ENCODE measurements at places on chromosomes 4 and X.

DNA sequence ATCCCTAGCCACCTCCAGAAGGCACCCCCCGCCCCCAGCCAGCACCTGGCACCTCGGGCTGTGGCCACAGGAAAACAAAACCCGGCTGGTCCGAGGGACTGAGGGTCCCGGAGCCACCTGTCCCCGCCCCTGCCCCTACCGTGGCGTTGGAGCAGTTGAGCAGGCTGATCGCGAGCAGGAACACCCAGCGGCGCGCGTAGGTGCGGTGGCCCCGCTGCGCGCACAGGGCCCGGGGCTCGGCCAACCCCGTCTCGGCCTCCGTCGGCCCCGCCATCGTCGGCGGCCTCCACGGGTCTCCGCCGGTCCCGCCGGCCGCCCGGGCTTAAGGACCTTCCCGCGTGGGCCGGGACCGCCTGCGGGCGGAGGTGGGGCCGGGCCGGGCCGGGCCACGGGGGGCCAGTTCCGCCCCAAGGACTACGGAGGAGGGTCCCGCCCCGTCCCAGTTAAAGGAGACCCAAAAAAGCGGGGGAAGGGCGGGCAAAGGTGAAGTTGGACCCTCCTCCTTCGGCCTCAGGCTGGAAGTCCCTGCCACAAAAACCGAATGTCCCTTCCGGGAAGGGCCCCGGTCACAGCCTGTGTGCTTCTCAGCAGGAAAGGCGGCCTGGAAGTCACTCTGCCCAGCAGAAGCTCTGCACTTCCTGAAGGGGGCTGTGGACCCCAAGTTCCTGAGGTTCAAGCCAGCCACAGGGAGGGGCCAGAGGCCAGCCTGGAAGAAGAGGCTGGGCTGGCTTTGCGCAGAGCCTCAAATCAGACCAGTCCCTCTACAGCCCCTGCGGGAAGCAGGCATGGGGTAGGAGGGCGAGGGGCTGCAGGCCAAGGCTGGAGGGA, at the start of gene SLC49A3:
Gene SLC49A3, minus strand, starts transcription at position 298 of the 828 bp plus-strand sequence. Its CDS starts 24 bp downstream, at position 274.
- no peak for DNase-seq

DNA sequence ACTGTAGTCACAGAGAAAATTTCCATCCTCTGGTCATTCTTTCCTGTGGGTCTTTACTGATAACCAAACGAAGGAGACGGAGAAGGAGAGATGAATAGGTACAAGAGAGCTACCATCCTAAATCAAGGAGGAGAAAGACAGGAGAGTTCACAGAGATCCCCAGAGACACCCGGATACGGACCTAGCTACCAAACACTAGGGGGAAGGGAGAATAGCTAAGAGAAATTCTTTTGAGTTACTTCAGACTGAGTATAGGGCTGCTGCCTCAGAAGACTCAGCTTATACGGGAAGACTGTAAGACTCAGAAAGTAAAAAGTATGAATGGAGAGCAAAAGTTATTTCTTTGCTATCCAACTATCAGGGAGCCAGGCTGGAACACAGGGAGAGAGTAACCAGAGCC, 572.1 kb downstream of the C4orf33 start:
- no peak for DNase-seq

DNA sequence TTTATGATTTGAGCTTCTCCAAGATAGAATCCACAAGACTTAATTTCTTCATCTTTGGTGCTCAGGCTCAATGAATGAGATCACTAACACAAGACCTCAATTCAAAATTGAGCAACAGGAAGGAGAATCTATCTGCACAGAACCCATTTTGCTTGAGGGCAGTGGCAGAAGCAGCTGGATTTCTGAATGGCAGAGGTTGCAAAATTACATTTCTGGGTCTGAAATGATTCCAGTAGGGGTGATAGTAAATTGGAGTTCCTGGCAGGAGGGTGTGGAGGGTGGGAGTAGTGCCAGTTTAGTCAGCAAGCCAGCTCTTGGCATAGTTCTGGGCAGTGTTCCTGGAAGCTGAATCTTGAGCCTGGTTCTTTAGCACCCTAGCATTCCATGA, 281.1 kb downstream of the SLC7A11 start:
- DNase-seq, result no peak

DNA sequence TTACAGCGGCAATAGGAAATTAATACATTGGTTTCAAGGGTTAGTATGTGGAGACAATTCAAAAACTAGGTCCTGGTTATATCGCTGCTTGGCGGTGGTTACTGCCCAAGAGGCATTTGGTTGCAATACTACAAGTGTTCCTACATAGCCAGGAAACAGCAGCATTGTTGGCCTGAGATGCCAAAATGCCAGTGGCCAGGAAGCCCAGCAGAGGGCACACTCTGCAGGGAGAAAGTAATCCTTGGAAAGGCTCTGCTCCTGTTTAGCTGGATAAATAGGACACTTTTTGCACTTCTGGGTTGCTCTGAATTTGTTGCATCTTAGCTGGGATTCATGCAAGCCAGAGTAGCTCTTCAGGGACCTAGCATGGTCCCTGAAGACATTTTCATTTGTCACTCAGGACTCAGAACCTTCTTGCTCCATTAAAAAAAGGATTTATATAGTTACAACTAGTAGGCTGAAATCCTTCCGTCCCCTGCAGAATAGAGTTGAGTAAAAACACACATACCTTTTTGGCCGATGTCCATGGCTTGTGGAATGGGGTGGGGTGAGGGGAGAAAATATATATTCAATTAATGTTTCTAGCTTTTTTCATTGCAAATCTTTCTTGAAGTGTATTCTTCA, 8.1 kb upstream of the GPR119 start:
- DNase-seq, result peak; percentile 5

- DNase-seq, result no peak
Observed at GRCh38 chrX:39936886-39937770, 160.6 kb downstream of the BCOR start.

- DNase-seq, result no peak
Observed at GRCh38 chr4:54614149-54614548, 43.6 kb upstream of the KIT start.

DNA sequence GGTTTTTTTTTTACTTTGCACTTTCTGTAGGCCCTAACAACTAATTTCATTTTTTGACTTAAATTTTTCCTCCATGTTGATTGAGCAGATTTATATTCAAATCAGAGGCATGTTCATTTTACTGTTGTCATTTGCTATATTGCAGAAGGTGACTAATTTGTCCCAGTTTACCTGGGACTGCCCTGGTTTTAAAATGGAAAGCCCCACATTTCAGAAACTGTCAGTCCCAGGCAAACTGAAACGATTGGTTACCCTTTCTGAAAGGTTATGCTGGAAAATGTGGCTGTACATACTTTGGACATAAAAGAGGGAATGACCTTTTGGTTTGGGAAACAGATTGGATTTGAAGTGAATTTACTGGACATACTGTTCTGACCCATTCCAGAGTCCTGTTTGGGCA, 160.0 kb downstream of the SPCS3 start:
- no peak for DNase-seq

DNA sequence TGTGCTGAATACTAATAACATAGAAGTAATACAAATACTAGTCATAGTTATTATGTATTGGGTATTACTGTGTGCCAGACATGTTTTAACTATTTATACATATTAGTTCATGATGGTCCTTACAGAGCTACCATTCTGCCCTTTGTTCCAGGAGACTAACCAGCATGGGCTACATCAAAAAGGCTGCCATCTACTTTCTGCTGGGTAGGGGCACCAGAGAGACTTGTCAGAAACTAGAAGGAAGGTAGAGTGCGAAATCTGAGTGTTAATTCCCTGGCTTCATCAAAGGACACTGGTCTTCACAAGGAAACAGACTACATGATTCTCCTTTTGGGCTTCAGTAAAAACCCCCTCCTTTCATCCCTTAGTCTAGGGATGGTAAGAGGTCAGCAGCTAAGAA, 347.8 kb downstream of the GBA3 start:
- no peak for DNase-seq

- no peak for DNase-seq
Observed at GRCh38 chr4:169362607-169363006, 91.9 kb upstream of the SH3RF1 start.

GRCh38 chr4:151227731-151228130, 49.2 kb upstream of the PRSS48 start:
- no peak for DNase-seq

DNA sequence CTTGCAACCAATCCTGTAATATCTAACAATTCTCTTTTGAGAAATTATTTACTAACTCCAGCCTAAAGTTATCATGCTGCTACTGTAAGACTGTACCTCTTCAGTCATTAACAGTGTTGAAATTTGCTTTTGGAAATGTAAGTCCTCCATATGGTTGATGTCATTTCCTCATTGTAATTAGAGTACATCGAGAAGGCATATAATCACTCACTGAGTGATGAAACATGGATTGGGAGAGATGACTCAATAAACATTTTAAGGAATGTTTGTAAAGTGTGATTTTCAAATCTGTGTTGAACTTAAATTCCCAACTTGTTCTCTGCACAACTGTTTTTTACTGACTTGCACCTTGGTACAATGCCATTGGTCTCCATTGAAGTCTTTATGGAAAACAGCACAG, 61.2 kb downstream of the HMGB2 start:
- no peak for DNase-seq

DNA sequence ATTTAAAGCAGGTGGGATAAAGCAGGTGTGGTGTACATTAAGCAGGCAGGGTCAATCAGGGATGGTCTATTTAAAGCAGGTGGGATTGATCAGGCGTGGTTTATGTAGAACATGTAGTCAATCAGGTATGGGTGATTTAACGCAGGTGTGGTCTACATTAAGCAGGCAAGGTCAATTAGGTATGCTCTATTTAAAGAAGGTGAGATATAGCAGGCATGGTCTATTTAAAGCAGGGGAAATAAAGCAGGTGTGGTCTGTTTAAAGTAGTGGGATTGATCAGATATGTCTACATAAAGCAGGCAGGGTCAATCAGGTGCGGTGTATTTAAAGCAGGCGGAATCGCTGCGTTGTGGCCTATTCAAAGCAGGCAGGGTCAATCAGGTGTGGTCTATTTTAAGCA, 88.6 kb upstream of the MXRA5 start:
- DNase-seq, result no peak

- DNase-seq, result no peak
Observed at GRCh38 chrX:153794897-153795816, 689 bp downstream of the SSR4 start.

GRCh38 chrX:42496239-42496638, 281.7 kb downstream of the PPP1R2C start:
- no peak for DNase-seq

DNA sequence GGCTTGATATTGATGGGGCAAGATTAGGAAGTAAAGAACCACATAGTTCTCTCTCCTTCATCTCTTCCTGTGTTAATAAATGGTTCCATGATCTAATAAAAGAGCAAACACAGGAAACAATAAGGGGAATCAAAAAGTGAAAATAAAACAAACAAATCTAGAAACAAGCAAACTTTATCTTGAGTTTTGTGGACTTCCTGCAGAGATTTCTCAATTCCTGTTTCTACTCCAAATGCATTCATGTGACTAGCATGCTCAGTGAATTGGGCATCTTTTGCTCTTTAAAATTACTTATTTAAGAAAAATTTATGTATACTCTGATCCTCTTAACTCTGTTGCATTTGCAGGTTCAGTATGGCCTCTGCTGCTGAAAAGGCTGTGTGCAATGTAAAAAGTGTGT, 682.0 kb downstream of the KCTD8 start:
- DNase-seq, result no peak

GRCh38 chr4:115781528-115782146, 668.2 kb upstream of the NDST4 start:
- DNase-seq, result no peak

DNA sequence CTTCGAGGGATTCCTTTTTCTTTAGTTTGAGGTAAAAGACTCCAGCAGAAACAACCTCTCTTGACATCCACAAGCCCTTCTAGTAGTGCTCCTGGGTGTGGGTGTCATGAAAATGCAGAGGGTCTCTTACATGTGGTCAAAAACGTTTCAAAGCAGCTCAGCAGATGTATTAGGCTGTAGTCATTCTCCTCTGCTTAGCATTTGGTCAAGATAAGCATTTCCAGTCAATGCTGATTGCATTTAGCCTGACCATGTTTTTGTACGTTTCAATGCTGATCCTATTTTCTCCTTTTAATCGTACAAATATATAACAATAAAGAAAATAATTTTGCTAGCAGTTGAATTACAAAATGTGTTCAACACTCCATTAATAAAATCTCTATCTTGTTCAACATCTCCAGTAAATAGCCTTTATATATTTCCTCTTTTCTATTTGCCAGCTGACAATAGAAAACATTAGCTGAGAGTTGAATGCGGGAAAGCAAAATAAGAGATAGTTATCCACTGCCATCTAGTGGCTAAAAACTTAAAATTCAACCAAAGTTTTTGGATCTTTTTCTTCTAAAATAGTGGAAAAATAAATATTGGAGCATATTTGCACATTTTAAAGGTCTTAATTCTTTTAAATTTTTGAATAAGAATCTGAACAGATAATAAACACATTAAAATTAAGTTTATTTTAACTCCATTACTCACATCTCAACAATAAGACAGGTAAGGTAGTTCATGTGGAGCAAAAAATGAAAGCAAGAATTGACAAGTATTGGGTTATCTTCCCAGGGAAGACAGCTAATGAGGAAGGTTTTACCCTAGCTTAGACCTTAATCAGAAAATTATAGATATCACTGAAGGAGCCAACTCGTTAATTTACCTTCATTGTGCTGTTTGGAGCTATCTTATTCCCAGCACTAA, 15.2 kb upstream of the PACRGL start:
- DNase-seq, result peak; percentile 26

DNA sequence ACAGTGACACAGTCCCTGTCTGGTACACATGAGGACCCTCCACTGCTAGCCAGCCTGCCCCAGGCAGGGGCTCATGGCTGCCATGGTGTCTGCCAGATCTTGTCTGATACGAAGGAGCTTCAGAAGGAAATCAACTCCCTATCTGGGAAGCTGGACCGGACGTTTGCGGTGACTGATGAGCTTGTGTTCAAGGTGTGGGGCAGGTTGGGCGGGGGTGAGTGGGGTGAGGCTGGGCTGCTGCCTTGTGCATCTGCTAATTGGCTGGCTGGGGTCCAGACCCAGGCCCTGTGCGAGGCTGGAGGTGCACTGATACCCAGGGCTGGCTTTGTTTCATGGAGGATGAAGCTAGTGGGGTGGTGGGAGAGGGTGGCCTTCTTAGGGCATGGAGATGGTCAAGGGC, 13.8 kb downstream of the CCDC22 start:
- no peak for DNase-seq

GRCh38 chrX:72100824-72101351, 30.8 kb downstream of the RTL5 start:
- DNase-seq, result no peak
